ENCODE measurements at places on chromosomes 7 and 10. TPM values are rescaled to one million over a fixed set of nuclear protein-coding genes. Genes with fewer than 3 reads are reported as not detected.

- no peak for DNase-seq
Measured at GRCh38 chr10:130022511-130023299, 58.6 kb upstream of the EBF3 start.

DNA sequence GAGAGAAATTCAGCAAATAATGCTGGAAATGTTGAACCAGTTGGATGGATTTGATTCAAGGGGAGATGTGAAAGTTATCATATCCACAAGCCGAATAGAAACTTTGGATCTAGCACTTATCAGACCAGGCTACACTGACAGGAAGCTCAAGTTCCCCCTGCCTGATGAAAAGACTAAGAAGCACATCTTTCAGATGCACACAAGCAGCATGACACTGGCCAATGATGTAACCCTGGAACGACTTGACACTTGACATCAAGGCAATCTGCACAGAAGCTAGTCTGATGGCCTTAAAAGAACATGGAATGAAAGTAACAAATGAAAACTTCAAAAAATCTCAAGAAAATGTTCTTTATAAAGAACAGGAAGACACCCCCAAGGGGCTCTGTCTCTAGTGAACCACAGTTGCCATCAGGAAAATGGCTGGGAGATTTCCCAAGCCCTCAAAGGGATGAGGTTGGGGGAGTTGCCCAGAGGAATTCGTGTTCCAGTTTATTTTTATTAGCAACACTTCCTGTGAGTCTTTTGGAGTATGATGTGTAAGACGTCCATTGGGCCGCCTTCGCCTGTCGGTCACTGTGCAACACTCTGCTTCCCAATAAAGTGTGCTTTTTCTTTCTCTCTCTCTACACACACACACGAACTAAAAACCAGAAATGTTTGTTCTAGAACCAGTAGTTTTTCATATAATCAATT, 200.0 kb downstream of the HIBADH start:
- DNase-seq, result no peak

DNA sequence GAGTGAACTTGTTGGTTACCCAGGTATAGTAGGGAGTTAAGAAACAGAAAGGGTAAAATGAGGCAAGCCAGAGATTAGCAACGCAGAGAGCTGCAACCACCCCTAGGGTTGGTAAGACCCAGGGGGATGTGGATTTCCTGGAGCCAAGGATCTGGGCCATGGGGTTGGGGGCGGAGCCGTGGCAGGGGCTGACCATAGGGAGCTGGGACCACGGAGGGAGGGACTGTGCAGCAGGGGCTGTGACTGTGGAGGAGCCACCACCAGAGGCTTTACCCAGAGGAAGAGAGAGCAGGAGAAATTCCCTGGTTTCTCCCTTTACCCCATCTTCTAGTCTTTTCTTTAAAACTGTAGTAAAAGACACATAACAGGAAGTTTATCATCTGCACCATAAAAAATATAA, 58.6 kb upstream of the BAIAP2L1 start:
- no peak for DNase-seq

DNA sequence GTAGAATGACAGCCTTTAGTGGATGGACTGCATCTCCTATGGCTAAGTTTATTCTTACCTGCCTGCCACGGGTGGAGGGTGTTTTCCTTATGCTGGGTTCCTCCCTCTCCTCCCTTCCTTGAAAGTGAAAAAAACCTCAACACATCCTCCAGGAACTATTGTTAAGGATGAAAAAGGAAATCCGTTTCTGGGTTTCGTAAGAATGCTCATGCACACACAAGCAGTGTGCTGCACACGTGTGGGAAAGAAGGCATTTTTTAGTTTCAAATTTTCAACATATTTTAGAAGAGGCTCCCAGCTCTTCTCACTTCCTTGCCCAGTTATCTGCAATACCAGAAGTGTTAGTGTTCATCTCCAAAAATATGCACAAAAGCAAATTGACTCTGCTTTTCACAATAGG, 90.6 kb downstream of the FAM171A1 start:
- no peak for DNase-seq

DNA sequence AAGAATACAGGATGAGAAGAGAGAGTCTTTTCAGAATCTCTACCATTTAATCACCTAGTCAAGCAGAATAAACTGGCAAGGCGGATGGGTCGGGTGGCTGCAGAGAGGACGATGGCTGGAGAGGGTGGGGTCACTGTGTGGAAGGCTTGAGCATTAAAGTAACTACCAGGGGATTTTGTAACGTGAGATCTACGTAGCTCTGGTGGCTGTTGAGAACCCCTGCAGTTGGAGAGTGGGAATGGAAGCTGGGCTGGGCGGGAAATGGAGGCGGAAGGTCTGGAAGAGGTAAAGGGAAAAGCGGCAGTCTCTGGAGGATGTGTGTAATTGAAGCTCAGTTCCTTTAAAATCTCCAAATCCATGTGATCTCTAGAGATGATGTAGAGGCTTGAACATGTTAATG, 135.0 kb downstream of the GATA3 start:
- DNase-seq, result no peak

GRCh38 chr10:16653224-16653623, 131.5 kb upstream of the C1QL3 start:
- DNase-seq, result no peak

GRCh38 chr10:31000071-31000782, 31.4 kb downstream of the ZNF438 start:
- no peak for DNase-seq

DNA sequence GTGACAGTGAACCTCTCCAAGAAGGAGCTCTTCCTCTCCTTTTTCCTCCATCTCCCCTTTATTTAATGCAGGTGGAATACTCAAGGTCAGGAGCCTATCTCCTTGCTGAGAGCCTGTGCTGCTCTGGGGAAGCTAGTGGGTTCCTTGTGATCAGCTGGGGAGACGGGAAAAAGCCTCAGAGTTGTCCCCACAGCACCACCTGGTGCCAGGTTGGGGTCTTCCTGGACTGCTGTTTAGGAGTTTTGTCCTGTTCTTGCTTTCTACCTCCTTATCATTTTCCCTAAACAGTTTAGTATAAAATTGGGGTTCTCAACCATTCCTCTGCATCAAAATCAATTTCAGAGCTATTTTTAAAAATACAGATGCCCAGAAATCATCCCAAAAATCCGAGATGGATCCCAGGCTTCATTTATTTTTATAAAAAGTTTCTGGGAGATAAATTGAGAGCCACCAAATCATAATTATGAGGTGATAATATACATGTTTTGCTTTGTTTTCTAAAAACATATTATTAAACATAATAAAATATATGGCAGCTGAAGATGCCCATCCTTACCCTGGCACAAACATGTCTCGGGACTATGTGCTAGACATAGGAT, 44.3 kb downstream of the MACC1 start:
- no peak for DNase-seq

GRCh38 chr10:49360271-49361177, 35.4 kb downstream of the DRGX start:
- DNase-seq, result no peak

DNA sequence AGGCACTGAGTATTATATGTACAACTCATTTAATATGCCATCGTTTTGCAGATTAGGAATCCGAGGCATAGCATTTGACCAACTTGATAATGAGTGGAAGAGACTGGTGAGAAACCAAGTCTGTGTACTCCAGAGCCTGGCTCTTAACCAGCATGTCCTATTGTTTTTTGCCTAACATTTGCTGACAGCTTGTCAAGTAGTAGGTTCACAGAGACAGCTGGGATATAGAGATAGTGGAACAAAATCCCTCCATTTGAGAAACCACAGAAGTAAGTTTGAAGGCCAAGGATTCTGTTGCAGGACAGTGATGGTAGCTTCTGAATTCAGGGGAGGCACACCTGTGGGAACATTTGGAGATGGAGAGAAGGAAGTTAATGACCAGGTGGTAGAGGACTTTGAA, 206.9 kb upstream of the PRPS1L1 start:
- DNase-seq, result no peak

GRCh38 chr7:155694851-155695250, 50.4 kb downstream of the RBM33 start:
- DNase-seq, result no peak

GRCh38 chr7:137656227-137656849, 190.4 kb downstream of the DGKI start:
- DNase-seq, result peak; percentile 29

GRCh38 chr7:151110941-151111645, 24.8 kb downstream of the AGAP3 start:
- peak; percentile 84 for DNase-seq

- DNase-seq, result no peak
Measured at GRCh38 chr7:130970196-130970595, 236.2 kb upstream of the KLF14 start.

Gene PLXDC2
- 0.22 TPM for total RNA-seq

Gene MYH16
- not detected for total RNA-seq

Gene BTRC
- total RNA-seq, result 8.5 TPM

Gene FRAT1
- total RNA-seq, result 39.6 TPM
